Stimulated activated CD4-positive, alpha-beta T cell treated with anti-CD3 and anti-CD28 coated beads, Interleukin-15, amount 100 ng/mL, for 1 hour (primary cell): ENCODE measurements at places on chromosomes 2 and 18.

GRCh38 chr2:135124924-135125886 lies 73.1 kb downstream of the RAB3GAP1 start:
- DNase-seq, result no peak

GRCh38 chr2:231794383-231794782 lies 8.1 kb downstream of the COPS7B start:
- no peak for DNase-seq

GRCh38 chr18:36798738-36799473 lies 29.9 kb downstream of the TPGS2 start:
- no peak for DNase-seq

DNA sequence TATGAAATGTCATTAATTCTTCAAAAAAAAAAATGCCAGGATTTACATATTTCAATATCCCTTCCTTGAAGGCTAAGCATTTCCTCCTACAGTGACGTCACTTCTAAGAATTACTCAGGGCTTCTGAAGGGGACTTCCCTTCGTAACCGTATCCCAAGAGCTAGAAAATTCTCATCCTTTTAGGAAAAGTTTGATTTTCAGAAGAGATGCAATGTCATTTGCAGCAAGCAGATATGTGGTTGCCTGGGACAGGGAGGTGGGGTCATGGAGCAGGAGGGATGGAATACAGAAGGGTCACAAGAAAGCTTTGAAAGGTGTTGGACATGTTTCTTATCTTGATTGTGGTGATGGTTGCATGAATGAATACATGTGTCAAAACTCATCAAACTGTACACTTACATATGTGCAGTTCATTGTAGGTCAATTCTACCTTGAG lies 97.0 kb upstream of the ATL2 start:
- DNase-seq, result no peak

- no peak for DNase-seq
Observed at GRCh38 chr2:101689114-101689825, 8.2 kb upstream of the MAP4K4 start.

DNA sequence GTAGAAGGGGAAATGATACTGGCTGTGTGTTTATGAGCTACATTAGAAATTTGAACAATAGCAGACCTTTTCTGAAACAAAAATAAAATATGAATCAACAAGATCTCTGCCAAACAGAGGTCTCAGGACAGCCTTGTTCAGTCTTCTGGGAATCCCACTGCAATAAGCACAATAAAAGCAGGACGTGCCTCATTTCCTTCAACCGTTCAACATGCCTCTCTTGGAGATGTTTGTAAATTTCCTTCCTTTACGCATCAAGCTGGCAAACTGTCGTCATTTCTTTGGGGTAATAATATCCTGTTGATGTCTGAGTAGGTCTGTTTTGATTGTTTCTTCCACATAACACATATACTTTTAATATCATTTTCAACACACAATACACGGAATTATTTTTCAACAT lies 77.2 kb downstream of the TCF4 start:
- DNase-seq, result no peak

DNA sequence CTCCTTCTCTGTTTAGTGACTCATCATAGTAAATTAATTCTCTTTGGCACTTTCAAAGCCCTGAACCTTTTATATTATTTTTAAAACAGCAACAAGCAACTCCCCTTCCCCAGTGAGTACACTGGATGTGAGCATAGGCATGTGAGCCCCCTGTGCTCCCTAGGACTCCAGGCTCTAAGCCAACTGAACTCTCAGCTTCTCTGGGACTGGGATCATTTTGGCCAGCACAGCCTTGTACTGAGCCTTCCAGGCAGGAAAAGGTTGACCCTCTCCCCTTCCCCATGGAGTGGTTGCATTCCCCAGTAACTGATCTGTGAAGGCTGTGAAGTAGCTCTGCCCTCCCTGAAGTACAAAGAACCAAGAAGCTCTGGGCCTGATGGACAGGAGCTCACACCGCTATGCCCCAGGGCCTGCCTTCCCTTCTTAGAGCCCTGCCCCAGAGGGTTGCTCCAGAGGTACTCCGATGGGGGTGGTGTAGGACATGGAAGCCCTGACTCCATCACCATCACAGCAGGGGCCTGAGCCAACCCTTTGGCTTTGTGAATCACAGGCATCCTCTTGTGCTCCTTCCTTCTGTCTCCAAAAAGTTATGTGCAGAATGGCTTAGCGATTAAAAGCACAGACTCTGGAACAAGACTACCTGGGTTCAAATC lies 57.8 kb downstream of the ADD2 start:
- no peak for DNase-seq

DNA sequence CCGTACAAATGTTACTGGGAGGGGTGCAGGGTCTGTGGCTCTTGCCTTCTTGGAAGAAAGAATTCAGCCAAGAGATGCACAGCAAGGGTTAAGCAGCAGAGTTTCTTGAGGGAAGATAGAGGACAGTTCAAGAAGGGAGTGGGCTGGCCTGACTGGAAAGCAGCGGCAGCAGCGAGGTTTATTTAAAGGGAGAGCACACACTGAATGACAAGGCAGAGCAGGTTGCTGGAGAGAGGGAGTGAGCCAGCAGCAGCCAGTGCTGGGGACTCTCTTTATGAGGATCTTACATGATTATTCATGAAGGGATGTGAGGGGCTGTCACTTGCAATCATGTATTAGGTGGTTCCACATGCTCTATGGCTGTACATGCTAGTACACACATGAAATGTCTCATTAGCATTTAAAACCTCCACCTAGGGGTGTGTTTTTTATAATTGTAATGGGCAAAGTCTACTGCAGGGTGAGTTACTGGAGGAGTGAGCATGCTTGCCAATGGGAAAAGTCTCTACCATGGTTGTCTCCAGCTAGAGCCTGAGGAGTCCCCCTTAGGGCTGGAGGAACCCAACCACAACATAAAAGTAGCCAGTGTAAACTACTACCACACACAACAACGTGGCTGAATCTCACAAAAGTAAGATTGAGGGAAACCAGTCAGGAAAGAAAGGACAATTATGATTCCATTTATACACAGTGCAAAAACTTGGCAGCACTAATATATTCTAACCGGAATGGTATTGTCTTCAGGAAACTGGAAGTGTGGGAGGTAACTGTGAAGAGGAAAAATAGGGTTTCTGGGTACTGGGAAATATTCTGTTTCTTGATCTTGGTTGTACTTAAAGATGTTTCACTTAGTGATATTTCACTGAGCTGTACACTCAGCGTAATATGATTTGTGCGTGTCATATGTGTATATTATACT lies 87.6 kb upstream of the FAM110C start:
- DNase-seq, result no peak

- DNase-seq, result no peak
Observed at GRCh38 chr2:58319481-58319880, 78.4 kb upstream of the FANCL start.

GRCh38 chr2:171557363-171557762 lies 35.1 kb downstream of the CYBRD1 start:
- no peak for DNase-seq

GRCh38 chr18:13245481-13246000 lies 27.0 kb downstream of the LDLRAD4 start:
- DNase-seq, result no peak

DNA sequence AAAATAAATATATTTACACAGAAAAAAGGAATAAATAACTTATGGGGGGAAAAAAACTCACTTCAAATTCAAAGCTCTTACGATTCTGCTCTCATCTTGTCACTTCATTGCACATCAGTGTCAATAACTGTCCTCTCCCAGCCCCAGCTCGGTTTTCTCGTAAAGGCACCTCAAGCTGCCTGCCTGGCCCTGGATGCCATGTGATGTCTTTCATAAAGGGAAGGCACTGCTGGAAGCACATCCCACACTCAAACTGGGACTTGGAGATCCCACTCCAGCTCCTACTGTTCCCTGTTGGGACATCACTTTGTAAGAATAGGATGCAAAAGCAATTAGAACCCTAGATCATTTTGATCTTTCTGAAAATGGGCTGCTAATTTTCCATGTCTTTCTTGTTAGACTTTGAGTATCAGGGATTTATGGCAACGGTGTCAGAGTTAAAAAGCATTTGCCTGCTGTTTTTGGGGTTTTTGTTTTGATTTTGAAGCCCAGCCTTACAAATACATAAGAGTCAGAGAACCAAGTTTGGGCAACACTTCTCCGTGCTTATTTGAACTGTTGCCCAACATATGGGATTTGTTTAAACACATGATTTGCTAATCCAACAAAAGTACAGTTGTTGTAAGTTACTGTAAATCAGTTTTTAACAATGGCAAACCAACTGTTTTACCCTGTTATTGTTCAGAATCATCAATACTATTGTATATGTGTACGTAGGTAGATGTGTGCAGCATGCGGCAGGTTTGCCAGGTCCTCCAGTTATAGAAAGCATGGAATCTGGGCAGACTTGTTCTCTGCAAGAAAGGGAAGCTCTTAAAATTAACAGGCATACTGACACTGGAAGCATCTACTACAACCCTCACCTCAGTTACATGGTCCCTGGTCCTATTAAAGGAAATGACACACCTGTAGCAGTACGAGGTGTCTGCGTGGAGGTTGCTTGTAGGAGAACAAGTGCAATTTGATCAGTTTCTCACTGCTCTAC lies 20.6 kb downstream of the SERTAD2 start:
- DNase-seq, result no peak

GRCh38 chr2:232689152-232689910 lies 7.8 kb upstream of the GIGYF2 start:
- no peak for DNase-seq

GRCh38 chr2:98242003-98242402 lies 104.3 kb upstream of the CNGA3 start:
- DNase-seq, result no peak

DNA sequence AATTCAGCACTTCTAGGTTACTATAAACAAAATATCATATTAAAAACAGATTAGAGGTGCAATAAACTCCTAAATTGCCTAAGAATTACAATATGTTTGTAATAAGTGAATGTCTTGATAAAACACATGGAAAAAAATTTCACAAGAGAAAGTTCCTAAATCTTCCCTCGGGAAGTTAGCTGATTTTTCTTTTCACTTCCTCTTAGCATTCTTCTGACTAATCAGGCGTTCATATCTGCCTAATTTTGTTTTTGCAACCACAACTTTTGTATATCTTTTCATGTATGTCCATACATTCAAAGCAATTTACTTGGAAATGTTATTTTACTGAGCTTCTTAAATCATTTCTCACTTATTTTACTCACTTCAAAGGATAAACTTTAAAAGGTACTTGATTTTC lies 88.5 kb downstream of the RTTN start:
- DNase-seq, result no peak

GRCh38 chr2:47339745-47340541 lies 63.0 kb upstream of the MSH2 start:
- no peak for DNase-seq

DNA sequence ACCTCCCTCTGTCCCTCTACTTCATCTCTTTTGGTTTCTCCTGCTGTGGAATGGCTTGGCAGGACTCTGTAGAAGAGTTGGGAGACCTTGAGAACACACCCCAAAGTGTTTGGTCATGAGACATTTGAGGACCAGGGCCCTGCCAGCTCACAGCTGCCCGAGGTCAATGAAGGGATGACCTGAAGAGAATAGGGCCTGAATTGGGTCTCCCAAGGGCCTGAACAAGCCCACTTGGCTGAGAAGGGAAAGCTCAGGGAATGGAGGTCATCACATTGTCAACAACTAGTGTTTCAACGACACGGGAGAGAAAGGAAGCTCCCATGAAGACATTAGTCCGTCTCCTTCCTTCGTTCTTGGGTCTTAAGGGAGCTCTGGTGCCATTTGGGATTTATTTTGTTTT lies 52.8 kb downstream of the TTC32 start:
- no peak for DNase-seq

- DNase-seq, result no peak
Observed at GRCh38 chr18:32684096-32684495, 88.7 kb downstream of the KLHL14 start.

DNA sequence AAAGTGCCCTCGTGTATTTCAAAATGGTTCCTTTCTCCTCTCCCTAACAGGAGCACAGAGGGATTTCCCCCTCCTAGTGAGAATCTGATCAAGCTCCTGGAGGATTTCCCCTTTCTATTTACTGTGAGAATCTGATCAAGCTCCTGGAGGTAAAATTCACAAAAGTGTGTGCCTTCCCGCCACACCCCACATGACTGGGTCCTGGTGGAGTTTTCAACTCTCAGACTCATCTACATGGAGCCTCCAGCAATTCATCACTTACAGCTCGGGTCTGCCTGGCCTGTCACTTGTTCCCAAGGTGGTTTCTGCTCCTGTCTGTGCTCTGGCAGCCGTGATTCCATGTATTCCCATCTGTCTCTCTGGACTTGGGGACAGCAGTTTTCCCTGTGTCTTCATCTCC lies 590.7 kb downstream of the FBXO15 start:
- no peak for DNase-seq

- no peak for DNase-seq
Observed at GRCh38 chr2:238225911-238226697, 13.7 kb downstream of the HES6 start.

- DNase-seq, result no peak
Observed at GRCh38 chr2:226585130-226585561, 214.5 kb downstream of the IRS1 start.

DNA sequence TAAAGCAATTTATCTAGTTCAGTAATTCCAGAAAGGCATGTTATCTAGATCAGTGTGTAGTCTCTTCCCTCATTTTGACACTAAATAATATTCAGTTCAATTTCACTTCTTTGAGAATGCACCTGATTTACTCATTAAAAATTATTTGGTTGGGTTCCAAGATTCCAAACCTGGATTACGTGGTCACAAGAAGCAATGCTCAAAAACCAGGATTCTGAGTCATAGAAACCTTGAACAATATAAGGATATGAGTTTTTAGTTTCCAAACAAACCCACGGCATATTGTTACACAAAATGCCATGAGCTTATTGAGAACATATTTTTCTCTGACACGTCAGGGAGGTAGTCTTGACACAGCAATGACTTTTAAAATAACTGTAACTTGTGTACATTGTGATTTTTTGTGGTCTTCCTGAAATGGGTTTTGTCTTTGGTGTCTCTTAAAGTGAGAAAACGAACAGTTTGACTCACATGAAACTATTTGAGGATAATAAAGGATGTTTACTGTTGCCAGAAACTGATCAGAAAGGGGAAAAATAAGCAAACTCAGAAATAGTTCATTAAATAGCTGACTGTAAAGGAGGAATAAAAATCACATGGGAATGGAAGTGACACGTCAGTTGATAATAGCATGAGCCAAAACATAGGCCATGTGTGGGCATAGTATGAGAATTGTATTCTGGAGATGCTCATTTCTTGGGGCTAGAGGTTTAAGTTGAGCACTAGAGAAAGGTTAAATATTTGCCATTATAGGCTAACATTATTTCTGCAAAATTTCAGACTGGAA lies 617.7 kb upstream of the CDH2 start:
- no peak for DNase-seq

DNA sequence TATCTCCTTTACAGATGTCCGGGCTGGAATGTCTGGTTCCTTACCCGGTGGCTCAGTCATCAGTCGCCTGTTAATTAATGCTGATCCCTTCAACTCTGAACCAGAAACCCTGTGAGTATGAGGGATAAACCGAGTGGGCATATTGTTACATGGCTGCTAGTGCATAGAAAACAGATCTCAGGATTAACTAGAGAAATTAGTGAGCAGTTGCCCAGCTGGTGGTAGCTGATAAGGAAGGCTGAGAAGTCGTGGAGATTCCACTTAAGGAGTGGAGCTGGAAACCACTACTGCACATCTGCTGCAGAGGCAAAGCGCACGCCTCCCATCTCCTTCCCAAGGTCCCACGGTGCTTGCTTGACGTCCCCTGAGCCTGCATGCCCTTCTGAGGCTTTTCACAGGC lies 97.7 kb downstream of the DGKD start:
- no peak for DNase-seq

GRCh38 chr2:124832521-124832920 lies 807.4 kb downstream of the CNTNAP5 start:
- DNase-seq, result no peak

GRCh38 chr2:119180892-119181291 lies 22.3 kb upstream of the C1QL2 start:
- DNase-seq, result no peak
